NB4 (cell line): ENCODE measurements at places on chromosomes 6 and 20.

DNA sequence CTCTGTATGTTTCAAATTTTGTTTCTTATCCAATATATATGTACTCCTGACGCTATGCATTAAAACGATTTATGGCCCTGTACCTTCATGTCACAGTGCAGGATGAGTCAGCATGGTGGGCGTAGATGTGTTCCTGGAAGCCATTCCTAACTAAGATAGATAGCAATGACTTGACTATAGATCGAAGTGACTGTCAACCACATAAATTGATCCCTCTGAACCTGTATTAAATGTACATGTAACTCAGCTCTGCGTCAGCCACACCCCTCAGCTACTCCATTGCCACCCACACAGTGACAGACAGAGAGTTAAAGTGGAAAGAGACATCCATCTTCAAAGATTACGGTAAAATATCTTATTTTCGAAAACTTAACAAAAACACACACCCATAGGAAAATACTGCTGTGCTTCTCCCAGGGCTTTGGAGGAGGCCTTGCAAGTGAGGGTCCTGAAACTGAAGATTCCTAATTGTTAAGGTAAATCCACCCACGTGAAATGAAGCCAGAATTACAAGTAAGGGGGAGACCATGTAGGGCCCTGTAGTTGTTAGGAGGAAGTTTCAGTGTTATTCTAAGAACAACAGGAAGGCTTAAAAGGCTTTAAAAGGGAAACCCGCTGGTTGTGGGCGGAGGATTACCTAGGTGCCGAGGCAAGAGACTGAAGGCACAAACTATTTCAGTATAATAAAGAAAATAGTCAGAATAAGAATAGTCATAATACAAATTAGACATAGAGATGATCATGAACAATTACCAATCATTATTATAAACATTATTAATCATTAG, 10.3 kb upstream of the RAD21L1 start:
- DNase-seq: no peak

DNA sequence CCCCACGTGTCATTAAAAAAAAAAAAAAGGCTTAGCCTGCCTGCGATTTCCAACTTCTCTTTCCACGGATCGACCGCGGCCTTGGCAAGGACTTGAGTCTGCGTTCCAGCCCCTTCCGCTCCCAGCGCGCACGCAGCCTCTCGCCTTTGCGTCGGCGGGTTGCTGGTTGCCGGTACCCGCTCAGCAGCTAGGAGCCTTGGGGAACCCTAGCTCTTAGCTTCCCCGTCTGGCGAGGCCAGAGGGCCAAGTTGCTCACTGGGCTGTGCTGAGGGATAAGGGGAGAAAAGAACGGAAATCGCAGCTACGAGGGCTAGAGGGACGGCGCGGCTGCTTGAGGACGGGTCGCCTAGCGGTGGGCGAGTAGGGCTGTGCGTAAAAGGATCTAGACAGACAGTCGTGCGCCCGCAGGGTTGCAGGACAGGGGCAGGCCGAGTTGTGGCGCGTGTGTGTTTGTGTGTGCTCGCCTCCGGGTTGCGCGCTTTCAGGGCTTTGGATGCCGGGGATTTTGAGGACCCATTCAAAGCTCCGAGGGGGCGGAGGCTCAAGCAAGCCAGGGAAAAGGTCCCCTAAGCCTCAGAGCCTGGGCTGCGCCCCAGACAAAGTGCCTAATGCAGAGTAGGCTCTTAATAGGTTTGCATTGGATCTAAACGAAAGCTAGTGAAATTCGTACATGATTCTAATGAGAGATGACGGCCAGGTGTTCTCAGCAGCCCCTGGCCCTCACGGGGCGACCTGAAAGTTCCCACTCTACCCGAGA, 40.5 kb upstream of the OSTM1 start:
- DNase-seq: peak; percentile 85

DNA sequence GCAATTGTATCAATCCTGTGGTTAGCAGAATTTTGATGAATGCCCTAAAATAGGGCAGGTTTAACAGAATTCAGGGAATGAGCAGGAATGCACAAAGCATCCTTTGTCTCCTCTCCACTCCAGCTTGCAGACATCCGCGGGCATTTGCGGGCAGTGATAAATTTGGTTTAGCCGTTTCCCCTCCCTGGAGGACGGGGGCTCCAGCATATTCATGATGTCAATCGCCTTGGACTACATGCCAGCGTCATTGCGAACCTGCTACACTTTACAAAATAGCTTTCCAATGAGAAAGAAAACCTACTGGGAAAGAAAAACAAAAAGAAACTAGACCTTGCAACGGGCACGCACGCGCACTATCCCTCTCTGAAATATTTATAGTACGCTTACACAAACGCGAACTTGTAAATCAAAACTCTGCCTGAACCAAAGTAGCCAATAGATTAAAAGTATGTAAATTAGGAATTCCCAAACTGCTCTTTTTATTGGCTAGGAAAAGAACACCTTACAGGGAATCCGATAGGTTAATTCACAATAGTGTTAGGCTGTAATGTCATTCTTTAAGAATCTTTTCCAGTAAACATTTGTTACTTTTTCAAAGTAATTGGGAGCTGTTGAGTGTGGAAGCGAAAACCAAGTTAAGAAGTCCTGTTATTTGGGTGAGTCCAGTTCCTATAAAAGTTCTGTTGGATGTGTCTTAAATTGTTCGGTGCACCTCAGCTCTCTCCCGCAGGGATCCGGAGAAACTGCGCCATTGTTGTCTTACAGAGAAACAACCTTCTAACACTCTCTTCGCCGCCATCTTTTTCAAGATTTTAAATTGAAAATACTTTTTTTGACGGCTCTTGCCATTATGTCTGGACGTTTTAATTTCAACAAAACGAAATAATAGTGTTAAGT, 136.7 kb downstream of the HFE start:
- DNase-seq: peak; percentile 72

DNA sequence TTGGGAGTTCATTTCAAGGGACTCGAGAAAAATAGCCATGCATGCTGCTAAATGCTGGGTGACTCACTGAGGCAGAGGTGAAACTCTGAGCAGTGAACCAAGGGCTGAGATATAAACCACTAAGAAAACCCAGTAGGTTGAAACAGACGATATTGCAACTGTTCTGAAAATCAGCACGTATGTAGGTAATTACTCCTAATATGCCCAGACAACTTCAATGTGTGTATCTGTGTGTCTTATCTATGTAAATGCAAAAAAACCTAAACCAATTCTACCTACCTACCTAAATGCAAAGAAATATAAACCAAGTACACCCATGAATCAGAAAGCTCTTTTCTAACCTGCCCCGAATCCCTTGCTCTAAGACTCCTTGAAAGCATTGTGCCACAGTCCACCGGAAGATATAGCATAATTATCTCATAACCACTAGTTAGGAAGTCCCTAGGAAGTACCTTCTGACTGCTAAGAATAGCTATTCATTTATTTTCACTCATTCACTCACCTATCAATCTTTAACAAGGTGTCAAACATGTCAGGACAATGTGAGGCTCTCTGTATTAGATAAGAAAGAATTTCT, 458.7 kb upstream of the RUNX2 start:
- no peak for DNase-seq

GRCh38 chr6:39350723-39351505, 28.4 kb upstream of the KCNK16 start:
- no peak for DNase-seq

GRCh38 chr6:107819964-107820337, 4.2 kb downstream of the SCML4 start:
- no peak for DNase-seq

GRCh38 chr6:159038914-159039884, 5.6 kb downstream of the TAGAP start:
- DNase-seq: peak; percentile 98

- DNase-seq: no peak
Measured at GRCh38 chr6:105618247-105618646, 215.4 kb upstream of the PREP start.

DNA sequence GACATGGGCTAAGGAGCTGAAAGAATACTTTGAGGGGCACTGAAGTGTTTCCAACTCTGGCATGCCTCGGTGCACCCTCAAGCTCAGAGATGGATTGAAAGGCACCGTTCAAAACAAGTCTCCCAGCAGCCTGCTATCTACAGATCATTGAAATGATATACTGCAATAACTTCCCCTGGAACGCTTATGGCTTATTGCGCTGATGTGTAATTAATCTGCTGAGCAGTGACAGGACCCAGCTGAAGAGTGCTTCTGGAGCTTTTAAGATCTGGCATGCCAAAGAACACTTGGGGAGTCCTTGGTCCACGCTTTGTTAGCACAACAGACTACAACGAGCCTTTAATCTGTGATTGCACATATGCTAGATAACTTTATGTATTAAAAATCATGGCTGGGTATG, 708.2 kb downstream of the PRKN start:
- no peak for DNase-seq

DNA sequence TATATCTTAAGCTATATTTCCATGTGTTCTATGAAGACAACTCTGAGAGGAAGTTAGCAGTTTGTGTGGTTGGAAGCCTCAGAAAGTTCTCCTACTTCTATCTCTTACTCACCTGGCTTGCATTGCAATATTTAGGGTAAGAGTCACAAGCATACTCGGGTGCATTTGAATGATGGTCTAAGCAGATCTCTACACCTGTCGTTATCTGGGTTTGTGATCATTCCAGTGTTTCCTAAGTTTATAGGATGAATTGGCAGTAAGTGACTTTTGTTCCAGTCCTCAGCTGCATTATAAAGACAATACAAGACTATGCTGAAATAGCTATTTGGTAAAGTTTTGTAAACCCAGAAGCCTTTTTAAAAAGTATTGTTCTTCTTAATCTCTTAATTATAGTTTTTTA, 36.9 kb downstream of the CBFA2T2 start:
- no peak for DNase-seq

DNA sequence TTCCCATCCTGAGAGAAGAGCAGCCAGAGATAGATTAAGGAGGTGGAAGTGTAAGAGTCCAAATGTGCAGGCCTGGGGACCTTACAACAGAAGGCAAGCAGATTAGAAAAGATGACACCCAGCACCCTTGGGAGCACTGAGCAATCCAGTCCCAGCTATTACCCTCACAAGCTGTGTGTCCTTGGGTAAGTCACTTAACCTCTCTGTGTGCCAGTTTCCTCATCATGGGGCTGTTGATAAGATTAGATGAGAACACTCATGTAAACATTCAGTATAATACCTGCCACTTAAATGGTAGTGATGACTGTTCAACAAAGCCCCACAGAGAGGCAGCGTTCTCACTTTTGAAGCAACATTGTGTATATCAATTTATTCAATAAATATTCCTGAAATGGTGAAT, 114.8 kb upstream of the CST7 start:
- DNase-seq: no peak

DNA sequence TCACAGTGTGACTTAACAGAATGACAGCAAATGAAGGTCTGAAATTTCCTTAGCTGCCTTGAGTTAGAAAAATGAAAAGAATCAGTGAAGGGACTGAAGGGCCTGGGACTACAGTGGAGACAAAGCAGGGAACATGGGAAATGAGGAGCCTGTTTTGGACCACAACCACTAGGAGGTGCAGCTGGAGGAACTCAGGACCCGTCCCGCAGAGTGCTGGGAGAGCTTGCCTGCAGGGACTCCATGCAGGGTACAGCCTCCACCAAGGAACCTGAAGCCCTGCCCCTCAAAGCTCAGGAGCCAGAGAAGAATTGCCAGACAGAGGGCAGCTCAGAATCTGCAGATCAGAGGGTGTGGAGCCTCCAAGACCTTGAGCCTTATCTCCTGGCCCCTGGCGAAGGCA, 50.7 kb downstream of the LRFN2 start:
- DNase-seq: peak; percentile 11

- peak; percentile 55 for DNase-seq
Measured at GRCh38 chr6:45054610-45055009, 273.5 kb upstream of the RUNX2 start.

GRCh38 chr20:33676121-33676520, 1.9 kb upstream of the NECAB3 start:
- DNase-seq: no peak

GRCh38 chr20:19552221-19553180, 205.6 kb upstream of the RIN2 start:
- DNase-seq: peak; percentile 5

DNA sequence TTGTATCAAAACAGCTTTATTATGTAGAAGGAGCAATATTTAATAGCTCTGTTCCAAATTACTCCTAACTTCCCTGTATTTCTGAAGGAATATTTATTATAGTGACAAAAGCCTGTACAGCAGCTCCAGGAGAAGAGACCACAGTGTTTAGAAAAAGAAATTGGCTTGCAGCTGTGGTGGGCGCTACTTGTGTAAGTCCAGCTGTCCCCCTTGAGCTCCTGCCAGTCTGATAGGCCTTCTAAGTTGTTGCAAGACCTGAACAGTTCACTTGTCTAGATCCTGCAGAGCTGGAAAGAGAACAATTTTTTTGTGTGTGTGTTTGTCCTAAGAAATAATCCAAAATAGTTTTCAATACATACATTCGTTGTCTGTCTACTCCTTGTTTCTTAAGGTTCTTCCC, 86.6 kb downstream of the JARID2 start:
- no peak for DNase-seq

DNA sequence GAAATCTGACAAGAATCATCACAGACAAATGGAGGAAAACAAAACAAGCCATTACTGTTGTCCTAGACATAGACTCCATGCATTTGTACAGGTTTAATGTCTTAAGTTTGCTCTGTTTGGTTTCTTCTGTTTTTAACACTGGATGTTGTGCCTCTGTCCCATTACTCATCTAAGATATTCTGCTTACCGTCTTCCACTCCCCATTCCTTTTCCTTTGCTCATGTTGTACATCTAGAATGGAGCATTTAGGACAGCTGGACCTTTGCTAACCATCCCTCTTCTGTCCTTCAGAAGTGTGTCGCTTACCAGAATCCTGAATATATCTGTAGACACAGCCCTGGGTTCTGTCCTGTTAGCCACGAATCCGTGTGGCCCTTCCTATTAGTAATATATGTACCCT, 35.2 kb downstream of the RAB22A start:
- no peak for DNase-seq

DNA sequence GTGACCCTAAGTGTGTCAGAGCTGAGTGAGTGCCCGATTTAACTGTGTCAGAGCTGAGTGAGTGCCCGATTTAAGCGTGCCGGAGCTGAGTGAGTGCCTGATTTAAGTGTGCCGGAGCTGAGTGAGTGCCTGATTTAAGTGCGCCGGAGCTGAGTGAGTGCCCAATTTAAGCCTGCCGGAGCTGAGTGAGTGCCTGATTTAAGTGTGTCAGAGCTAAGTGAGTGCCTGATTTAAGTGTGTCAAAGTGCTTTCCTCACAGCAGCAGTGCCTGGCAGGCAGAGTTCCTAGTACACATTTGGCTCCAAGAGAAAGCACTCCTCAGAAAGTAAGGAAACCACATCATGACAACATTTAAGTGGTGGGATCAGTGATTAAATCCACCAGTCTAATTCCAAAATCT, 13.2 kb downstream of the SERAC1 start:
- DNase-seq: no peak

DNA sequence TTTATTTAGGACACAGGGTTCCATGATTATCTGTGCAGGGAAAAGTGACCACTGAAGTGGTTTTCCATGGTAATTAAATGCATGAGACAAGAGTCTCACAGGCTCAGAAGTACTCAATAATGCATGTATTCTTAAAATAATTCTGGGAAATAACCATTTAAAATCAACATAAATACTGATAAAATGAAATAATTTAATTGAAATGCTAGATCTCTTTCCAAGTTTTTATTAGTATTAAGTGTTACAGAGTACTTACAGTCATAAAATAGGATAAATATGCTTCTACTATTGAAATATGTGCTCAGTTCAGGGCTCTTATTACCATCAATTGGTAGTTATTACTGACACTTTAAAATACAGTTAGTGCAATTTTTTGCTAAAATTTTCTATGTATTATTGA, 916.0 kb upstream of the GJE1 start:
- no peak for DNase-seq

GRCh38 chr20:36951979-36952738, 651 bp upstream of the SAMHD1 start:
- DNase-seq: no peak
